ENCODE measurements at places on chromosomes 4 and X.

DNA sequence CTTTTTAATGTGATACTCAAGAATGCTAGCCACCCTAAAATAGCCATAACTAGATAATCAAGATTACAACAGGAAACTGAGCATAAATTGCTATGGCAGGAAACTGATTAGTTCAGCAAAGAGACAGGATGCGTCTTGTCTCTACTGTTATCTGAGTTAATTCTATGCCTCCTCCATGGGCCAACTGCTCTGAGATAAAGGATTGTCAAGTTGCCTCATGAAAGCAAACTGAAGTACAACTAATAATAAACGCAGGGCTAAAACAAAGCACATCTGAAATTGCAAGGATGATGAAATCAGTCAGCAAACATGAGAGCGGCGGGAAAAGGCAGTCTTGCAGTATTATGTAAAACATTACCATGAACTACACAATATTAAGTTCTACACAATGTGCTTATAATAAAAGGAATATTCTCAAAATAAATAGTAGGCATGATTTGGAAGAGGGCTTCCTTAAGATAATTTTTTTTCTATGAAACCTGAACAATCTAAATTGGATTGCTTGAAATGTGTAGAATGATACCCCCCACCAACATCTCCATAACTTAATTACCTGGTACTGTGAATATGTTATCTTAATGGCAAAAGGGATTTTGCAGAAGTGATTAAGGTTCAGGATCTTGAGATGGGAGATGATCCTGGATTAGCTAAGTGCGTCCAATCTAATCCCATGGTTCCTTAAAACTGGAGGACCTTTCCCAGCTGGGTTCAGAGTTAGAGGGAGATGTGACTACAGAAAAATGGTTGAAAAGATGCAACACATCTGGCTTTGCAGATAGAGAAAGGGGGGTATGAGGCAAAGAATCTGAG lies 65.9 kb downstream of the ANTXR2 start:
- DNase-seq, result no peak

DNA sequence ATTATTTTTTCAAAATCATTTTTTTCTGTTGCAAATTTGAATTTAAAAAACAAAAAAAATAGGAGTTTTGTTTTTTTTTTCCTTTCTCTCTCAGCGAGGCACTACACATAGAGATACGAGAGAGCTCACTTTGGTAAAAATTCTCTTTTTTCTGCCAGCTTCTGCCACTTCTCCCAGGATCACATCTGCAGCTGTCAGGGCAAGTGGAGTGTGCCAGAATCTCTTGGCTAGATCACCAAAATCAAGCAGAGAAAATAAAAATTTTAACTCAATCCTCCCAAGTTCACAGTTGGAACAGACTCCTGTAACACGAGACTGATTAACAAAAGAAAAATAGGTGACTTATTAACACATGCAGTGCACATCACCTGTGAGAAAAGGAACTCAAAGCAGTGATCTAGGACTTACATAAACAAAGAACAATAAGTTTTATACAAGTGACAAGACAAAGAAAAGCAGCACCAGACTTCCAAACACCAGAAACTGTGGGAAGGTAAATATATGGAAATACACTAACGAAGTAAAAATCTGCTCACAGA lies 213.2 kb upstream of the ZFP42 start:
- no peak for DNase-seq

DNA sequence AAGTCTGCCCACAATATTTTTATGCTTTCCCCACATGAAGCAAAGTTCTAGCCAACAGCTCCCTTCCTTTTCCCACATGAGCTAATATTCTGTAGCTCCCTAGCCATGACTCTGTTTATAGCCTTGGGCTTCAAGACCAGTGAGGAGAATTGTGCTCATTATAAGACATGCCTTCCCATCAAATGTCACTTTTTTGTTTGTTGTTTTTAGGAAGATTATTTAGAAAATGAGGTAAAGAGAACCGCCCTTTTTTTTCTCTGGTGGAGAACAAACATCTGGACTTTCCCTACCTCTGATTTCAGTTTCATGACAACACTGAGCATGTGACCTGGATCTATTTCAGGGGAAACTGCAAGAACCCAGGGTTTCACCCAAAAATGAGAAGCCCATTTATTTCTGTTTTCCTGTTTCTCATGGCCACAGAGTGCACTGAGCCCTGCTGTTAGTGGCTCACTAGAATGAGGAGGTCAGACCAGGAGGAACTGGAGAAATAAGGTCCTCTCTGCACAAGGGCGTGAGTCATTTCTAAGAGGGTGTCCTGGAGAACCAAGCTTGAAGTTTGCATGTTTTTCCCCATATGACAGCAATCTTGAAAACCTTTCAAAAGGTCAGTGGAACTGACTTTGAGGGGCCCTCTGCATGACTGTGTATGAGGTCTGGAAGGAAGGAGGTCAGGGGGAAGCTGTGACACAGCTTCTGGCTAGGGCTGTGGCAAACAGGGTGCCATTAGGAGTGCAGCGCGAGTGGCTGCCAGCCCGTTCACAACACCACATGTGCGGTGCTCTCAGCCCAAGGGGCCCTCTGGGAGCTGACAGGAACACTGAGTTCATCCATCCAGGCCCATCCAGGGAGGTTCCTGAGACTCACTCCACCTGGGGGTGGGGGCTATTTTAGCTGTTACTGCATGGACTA lies 55.2 kb downstream of the CHST7 start:
- DNase-seq, result no peak

GRCh38 chr4:173666-174314 lies 49.5 kb downstream of the ZNF718 start:
- DNase-seq, result no peak

GRCh38 chrX:22395372-22395771 lies 122.7 kb downstream of the CBLL2 start:
- no peak for DNase-seq

DNA sequence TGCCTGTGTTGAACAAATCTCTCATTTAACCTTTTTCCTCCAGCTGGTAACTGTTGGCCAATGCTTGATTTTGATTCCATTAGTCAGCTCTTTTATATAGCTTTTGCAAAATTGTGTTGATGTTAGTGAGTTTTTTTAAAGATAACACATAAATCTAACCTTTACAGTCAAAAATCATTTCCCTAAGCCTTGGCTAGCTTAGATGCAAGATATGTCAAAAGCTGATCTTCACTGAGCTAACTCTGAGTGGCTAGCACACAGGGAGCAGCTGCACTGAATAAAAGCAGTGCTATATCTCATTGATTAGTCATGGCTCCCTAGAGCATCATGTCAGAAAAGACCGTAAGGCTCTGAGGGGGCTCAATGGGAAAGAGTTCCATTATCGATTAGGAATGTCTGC lies 78.7 kb downstream of the PPARGC1A start:
- no peak for DNase-seq

DNA sequence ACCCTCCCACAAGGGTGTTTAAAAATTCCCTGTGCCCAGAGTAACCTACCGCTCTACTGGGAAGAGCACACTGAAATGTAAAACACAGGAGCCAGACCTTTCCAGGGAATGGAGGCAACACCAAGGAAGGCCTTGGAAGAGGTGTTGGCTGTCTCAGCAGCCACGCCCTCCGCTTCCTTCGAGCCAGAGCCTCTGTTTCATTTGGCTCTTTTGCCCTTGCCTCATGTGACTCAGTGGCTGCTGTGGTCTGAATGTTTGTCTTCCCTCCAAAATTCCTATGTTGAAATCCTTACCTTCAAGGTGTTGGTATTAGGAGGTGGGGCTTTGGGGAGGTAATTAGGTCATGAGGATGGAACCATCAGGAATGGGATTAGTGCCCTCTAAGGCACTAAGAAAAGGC lies 11.3 kb downstream of the SCD5 start:
- DNase-seq, result no peak

DNA sequence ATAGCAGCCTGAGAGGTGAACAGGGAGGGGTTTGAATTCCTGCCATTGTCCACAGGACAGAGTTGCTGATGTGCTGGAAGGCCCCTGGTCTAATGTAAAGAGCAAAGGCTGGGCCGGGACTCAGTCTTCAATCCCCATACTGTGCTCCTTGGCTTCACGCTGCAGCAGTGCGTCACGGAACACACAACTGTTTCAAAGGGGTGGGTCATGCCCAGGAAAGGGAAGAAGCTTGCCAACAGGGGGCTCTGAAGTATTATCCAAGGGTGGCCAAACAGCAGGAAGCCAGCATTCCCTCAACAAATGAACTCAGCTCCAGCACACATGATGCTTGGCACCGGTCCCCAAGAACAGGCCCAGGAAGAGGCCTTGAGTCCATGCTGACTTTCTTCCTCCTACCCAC lies 122.5 kb downstream of the NFKB1 start:
- peak; percentile 10 for DNase-seq

- DNase-seq, result no peak
These were observed 2.6 kb downstream of the RGN start for GRCh38 chrX:47080915-47081236.

- DNase-seq, result no peak
These were observed 9.5 kb downstream of the DOK7 start for GRCh38 chr4:3472411-3473141.

DNA sequence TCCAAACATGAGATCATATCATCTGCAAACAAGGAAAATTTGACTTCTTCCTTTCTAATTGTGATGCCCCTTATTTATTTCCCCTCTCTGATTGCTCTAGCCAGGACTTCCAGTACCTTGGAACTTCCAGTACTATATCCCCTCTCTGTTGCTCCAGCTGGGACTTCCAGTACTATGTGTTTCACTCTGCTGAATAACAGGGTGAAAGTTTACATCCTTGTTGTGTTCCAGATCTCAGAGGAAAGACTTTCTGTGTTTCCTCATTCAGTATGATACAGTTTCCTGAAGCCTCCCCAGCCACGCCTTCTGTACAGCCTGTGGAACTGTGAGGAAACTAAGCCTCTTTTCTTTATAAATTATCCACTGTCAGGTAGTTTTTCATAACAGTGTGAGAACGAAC lies 381.3 kb upstream of the FAM47C start:
- no peak for DNase-seq

GRCh38 chr4:16607241-16608066 lies 291.0 kb downstream of the LDB2 start:
- no peak for DNase-seq

GRCh38 chr4:52052475-52052780 lies 1.3 kb downstream of the SPATA18 start:
- DNase-seq, result no peak

DNA sequence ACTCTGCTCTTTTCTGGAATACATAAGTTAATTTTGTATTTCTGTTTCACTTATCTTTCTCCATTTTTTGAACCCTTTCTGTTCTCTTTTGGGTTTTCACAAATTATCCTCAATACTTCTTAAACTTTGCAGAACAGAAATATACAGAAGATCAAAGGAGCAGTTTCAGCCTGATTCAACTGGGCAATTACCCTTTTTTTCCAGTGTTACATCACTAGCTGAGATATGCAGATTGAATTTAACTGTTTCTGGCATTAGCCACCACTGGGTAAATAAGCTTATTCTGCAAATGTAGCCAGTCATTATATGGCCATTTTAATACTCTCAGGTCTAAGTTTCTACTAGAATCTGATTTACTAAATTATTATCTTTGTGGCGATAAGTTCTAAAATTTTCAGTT lies 66.9 kb upstream of the GRID2 start:
- DNase-seq, result no peak

DNA sequence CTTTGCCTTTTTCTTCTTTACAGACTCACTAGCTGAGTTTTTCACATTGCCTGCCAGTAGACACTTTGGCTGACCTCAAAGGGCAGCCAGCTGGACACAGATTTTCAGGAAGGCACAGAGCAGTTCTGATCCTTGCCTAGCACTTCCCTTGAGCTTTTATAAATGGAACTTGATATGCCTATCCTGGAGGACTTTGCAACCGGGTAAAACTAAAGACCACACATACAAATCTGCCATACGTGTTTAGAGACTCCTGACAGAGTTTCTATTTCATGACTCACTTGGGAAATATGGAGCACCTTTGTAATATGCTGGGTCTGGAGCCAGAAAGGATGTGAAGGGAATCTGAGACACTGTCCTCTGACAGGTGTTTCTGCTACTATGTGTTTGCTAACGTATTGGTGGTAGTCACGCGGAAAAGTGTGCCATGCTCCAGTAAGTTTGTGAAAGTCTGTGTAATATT lies 56.7 kb upstream of the RASSF6 start:
- DNase-seq, result peak; percentile 59

GRCh38 chrX:36445566-36445965 lies 526.0 kb downstream of the CFAP47 start:
- no peak for DNase-seq

GRCh38 chrX:22542641-22543040 lies 269.9 kb downstream of the CBLL2 start:
- DNase-seq, result no peak

- DNase-seq, result no peak
These were observed 25.4 kb downstream of the CLCN5 start for GRCh38 chrX:49947781-49948180.

GRCh38 chrX:77597511-77597910 lies 150.3 kb downstream of the FGF16 start:
- DNase-seq, result peak; percentile 9

DNA sequence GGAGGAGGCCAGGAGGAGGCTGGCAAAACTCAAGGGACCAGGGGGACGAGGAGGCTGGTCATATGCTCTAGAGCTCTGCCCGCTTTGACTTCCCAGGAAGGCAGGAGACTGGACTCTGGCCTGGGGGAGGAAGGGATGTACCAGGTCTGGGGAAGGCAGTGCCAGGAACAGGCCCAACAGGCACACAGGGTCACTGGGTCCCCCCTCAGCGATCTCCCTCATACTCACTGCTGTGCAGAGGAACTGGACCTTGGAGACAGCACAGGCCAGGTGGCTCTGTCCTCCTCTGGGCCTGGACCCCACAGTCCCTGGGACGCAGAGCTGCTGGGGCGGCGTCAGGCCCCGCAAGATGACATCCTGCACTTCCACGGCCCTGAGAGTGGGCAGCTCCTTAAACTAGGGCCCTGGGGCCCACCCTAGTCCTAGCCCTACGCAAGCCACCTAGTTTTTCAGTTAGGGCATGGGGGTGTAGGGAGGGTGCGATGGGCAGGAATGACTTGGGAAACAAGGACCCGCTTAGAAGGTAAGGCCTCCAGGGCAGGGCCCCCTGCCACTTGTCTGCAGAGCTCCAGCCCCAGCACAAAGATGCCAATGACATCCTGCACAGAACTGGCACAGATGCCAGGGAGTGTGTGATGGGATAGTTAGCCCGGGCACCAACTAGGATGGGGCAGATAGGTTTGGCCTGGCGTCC lies 59.5 kb downstream of the HTRA3 start:
- DNase-seq, result no peak

GRCh38 chrX:11750046-11750445 lies 8.0 kb upstream of the MSL3 start:
- DNase-seq, result no peak

- DNase-seq, result peak; percentile 66
These were observed 32.4 kb upstream of the THOC2 start for GRCh38 chrX:123764967-123765871.

GRCh38 chr4:150229520-150229919 lies 151.3 kb downstream of the DCLK2 start:
- no peak for DNase-seq

GRCh38 chr4:132860976-132861375 lies 288.1 kb upstream of the PCDH10 start:
- no peak for DNase-seq

- DNase-seq, result no peak
These were observed 4.1 kb upstream of the USP11 start for GRCh38 chrX:47228550-47229270.

GRCh38 chrX:6708676-6709380 lies 173.9 kb upstream of the VCX3A start:
- DNase-seq, result no peak

- peak; percentile 91 for DNase-seq
These were observed 25.5 kb downstream of the UTP14A start for GRCh38 chrX:129931411-129932015.

Measured in NAMALWA (cell line).